ENCODE measurements at places on chromosomes 4 and X. TPM values are rescaled to one million over a fixed set of nuclear protein-coding genes. Genes with fewer than 3 reads are reported as not detected.

GRCh38 chrX:136708348-136708747 lies 60.4 kb downstream of the CD40LG start:
- no peaks in the 10 kb centered on the region for H3K36me3 ChIP-seq
- no peaks in the 10 kb centered on the region for H3K4me1 ChIP-seq
- no peaks in the 10 kb centered on the region for H3K27me3 ChIP-seq

DNA sequence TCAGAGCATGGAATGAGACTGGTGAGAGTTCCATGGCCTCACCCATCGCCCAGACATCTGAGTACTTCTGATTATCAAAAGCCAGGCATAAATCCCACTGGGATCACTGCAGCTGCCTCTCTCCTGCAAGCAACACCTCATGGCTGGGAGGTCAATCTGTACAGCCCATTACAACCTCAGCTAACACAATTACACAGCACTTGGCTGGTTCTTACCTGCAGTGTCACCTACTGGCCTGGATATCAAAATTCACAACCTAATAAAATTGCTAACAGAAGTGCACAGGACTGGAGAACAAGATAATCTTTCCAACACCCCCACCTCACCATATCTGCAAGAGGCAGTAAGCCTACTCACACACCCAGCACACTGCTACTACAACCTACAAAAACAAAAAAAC lies 341.7 kb upstream of the NDST3 start:
- DNase-seq: no peak
- no peaks in the 10 kb centered on the region for H3K36me3 ChIP-seq
- H3K4me1 ChIP-seq: no peaks in the 10 kb centered on the region
- H3K27me3 ChIP-seq: no peaks in the 10 kb centered on the region
- H3K4me3 ChIP-seq: no peak overlapping the region
- H3K27ac ChIP-seq: no peak overlapping the region

DNA sequence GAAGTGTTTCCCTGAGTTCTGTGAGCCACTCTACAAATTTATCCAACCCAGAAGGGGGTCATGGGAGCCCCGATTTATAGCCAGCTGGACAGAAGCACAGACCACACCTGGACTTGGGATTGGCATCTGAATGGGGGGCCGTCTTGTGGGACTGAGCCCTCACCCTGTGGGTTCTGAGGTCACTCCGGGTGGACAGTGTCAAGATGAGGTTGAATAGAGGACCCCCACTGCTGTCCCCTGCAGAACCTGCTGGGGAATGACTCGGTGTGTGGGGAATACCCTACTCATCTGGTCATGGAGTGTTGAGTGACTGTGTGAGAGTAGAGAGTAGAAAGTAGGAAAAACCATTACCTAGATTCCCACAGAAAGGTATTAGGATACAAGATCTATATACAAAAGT lies 67.5 kb downstream of the ZFYVE28 start:
- no peak overlapping the region for H3K4me3 ChIP-seq
- no peaks in the 10 kb centered on the region for H3K36me3 ChIP-seq
- H3K27ac ChIP-seq: no peak overlapping the region
- no peak for DNase-seq
- no peaks in the 10 kb centered on the region for H3K27me3 ChIP-seq

DNA sequence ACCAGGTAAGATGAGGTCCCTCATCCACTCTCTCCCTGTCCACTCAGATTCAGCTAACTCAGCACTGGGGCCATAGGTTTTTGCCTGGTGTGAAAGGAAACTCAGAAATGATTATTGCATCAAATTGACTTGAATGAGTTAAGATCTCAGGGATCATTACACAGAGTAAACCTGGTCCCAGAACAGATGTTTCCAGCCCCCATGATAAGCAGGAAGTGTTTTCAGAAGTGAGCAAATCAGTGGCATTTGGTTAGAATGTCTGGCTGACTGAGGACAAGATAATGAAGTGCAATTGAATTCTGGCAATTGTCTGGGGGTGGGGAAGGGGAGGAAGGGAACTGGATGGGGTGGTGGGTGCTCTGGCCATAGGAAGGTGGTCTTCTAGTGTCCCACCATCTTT lies 108.0 kb downstream of the CHIC2 start:
- peaks cover 14% of the 10 kb centered on the region for H3K27me3 ChIP-seq
- no peaks in the 10 kb centered on the region for H3K36me3 ChIP-seq
- no peak overlapping the region for H3K4me3 ChIP-seq
- H3K27ac ChIP-seq: no peak overlapping the region
- no peaks in the 10 kb centered on the region for H3K4me1 ChIP-seq
- no peak for DNase-seq

DNA sequence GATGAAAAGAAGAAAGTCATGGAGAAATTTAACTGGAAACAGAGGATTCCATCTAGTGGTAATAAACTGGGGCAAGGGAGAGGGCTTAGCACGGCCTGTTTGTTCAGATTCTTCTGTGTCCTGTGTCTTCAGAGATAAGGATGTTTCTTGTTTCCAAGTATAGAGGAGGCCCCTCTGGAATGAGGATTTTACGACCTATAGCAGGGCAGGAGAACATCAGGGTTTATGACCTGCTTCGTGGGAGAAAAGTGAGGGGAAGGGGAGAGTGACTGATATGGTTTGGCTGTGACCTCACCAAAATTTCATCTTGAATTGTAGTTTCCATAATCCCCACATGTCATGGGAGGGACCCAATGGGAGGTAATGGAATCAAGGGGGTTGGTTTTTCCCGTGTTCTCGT lies 93.0 kb upstream of the LDB2 start:
- peaks cover 11% of the 10 kb centered on the region for H3K4me1 ChIP-seq
- H3K4me3 ChIP-seq: no peak overlapping the region
- H3K36me3 ChIP-seq: no peaks in the 10 kb centered on the region
- H3K27ac ChIP-seq: no peak overlapping the region

GRCh38 chrX:42797651-42798269 lies 19.8 kb upstream of the PPP1R2C start:
- H3K36me3 ChIP-seq: no peaks in the 10 kb centered on the region
- no peaks in the 10 kb centered on the region for H3K4me1 ChIP-seq
- no peaks in the 10 kb centered on the region for H3K27me3 ChIP-seq
- DNase-seq: no peak
- H3K4me3 ChIP-seq: no peak overlapping the region
- no peak overlapping the region for H3K27ac ChIP-seq

GRCh38 chr4:155879767-155880166 lies 13.7 kb upstream of the ASIC5 start:
- DNase-seq: no peak
- no peaks in the 10 kb centered on the region for H3K4me1 ChIP-seq
- H3K36me3 ChIP-seq: no peaks in the 10 kb centered on the region
- H3K27me3 ChIP-seq: no peaks in the 10 kb centered on the region
- H3K27ac ChIP-seq: no peak overlapping the region

GRCh38 chr4:136805617-136806016 lies 726.7 kb downstream of the PCDH18 start:
- no peak for DNase-seq
- H3K27me3 ChIP-seq: no peaks in the 10 kb centered on the region
- H3K27ac ChIP-seq: no peak overlapping the region
- no peak overlapping the region for H3K4me3 ChIP-seq

DNA sequence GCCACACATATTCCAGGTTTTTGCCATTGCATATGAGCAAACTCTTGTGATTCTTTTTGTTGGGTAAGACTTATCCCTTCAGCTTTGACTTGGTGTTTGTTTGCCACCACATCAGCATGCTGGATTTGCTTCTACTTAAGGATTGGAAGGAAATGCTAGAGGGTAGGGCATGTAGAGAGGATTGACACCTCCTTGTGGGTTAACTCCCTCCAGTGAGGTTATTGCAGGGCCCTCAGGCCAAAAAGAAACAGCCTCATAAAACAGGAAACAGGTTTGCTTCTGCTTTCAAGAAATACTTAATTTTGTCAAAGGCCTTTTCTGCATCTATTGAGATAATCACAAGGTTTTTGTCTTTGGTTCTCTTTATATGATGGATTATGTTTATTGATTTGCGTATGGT lies 15.2 kb upstream of the INPP4B start:
- H3K27ac ChIP-seq: no peak overlapping the region
- no peaks in the 10 kb centered on the region for H3K27me3 ChIP-seq
- peaks cover 9% of the 10 kb centered on the region for H3K4me1 ChIP-seq
- no peak for DNase-seq

GRCh38 chr4:132694775-132695174 lies 454.3 kb upstream of the PCDH10 start:
- no peak for DNase-seq
- no peaks in the 10 kb centered on the region for H3K36me3 ChIP-seq
- H3K27ac ChIP-seq: no peak overlapping the region
- H3K4me1 ChIP-seq: no peaks in the 10 kb centered on the region
- no peak overlapping the region for H3K4me3 ChIP-seq
- no peaks in the 10 kb centered on the region for H3K27me3 ChIP-seq

GRCh38 chr4:37765741-37766140 lies 60.7 kb upstream of the PGM2 start:
- no peak overlapping the region for H3K4me3 ChIP-seq
- no peaks in the 10 kb centered on the region for H3K4me1 ChIP-seq
- H3K36me3 ChIP-seq: no peaks in the 10 kb centered on the region
- no peak overlapping the region for H3K27ac ChIP-seq

GRCh38 chr4:138051157-138051556 lies 191.0 kb downstream of the SLC7A11 start:
- no peak overlapping the region for H3K27ac ChIP-seq
- no peaks in the 10 kb centered on the region for H3K27me3 ChIP-seq
- no peaks in the 10 kb centered on the region for H3K36me3 ChIP-seq
- H3K4me1 ChIP-seq: no peaks in the 10 kb centered on the region

The TKTL2 gene
- not detected for total RNA-seq

The F11 gene
- total RNA-seq: not detected

The NRK gene
- total RNA-seq: 0.53 TPM

The EREG gene
- not detected for total RNA-seq

The EDA gene
- 2.1 TPM for total RNA-seq
